ENCODE measurements at places on chromosomes 2 and 18.

- no peak for DNase-seq
These were observed 38.4 kb downstream of the LYPD6B start for GRCh38 chr2:149076863-149077412.

DNA sequence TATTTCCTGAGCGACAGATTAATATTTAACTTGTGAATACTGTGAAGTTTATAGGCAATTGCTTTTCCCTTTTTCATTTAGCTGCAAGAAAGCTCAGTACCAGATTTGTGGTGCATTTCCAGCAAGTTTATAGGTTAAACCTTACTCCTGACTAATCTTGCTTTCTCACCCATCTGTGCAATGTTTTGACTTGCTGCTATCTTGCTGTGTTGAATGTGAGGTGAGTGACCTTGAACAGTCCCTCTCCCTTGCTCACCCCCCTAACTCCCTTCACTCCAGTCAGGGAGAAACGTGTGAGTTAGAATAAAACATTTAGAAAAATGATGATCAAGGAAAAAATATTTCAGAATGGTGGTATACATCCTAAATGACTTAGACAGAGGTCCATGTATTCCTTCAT, 39.8 kb upstream of the PARD3B start:
- no peak for DNase-seq

GRCh38 chr18:990197-990596, 85.5 kb downstream of the ADCYAP1 start:
- no peak for DNase-seq

DNA sequence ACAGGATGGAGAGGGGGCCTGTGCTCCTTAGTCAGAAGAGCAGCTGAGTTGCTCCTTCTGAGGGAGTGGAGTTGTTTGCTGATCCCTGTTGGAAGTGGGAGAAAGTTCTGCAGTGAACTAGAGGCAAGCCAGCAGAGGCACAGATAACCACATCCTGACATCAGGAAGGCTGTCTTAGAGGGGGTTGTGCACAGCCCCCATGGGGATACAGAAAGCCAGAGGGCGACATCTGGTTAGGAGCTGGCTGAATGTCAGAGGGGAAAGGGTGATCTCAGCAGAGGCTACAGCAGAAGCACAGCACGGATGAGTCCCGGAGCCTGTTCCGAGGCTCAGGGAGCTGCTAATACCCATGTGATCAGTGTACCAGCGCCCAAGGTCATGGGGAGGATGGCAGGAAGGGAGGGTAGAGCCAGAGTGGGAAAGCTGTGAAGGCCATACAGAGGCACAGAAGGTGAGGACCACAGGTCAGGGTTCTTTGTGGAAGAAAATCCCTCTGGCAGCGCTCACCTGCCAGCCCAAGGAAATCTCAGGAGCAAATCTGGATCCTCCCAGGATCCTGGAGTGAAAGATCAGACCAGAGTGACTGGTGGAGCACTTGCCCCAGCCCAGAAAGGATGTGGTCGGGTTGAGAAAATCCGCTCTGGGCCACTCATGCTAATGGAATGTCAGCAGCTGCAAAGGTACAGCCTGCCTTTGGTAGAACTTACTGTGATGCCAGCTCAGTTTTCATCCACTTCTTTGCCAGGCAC, 111.8 kb downstream of the STPG4 start:
- peak; percentile 92 for DNase-seq

DNA sequence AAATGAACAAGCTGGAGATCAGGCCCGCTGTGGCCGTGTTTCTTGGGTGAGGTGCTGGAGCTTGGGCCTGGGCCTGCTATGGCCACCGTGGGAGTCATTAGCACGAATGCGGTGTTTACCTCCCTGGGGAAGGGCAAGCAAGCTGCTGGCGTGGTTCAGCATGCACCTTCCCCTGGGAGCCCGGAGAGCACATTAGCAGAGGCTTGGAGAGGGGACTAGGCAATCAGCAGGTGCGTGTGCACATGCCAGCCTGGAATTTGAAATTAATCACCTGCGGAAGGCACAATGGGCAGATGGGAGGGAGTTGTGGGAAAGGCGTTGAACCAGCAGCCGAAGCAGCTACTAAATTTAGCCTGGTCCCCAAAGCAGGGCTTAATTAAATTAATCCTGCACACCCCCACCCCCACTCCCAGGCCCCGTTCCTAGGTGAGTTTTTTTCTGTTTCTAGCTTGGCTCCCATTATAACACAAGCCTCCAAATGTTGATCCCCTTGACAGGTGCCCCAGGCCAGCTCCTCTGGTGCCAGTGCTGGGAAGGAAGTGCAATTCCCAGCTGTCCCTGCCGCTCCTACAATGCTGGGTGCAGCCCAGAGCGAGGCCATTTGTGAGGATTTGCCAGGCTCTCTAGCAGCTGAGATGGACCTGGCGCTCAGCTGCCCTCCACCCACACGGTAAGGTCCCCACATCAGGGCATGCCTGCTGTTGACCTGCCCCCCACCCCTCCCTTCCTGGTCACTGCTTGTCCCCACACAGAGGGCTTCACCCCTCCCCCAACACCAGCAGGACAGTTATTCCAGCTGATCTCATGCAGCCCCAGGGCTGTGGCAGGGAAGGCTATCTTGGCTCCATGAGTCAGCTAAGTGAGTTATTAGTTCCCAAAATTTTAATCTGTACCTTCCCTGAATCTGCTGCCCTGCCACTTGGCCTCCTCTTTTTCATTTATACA, 115.0 kb downstream of the ZBTB7C start:
- no peak for DNase-seq

GRCh38 chr2:9897846-9898245, 53.6 kb upstream of the GRHL1 start:
- DNase-seq = no peak

DNA sequence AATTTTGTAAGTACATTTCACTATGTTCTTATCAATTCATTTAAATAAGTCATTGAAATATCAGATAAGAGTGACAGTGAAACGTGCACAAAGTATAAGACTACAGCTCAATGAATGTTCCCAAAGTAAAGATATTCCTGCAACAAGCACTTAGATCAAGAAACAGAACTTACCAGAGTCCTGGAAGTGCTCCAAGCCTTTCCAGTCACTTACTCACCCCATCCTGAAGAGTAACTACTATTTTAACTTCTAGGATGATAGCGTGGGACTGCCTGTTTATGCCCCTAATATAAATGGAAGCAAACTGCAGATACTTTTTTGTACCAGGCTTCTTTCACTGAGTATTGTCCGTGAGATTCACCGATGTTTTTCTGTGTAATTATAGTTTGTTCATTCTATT, 768.9 kb downstream of the SLC4A3 start:
- no peak for DNase-seq

DNA sequence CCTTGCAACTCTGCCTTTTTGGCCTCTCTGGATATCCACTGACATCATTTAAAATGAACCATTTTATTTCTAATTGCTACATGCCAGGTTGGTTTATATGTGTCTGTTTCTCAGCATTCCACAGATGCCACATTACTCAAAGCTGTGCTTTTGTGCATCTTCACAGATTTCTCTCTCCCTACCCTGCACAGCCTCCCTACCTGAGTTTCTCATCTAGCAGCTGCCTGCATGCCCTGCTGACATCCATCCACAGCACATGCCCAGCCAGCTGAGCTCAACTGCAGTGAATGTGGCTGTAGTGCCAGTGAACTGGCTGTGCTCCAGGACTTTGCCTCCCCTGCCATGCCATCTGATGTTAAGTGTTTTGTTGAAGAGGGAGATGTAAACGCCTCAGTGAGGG, 44.5 kb downstream of the PKP4 start:
- DNase-seq = no peak

DNA sequence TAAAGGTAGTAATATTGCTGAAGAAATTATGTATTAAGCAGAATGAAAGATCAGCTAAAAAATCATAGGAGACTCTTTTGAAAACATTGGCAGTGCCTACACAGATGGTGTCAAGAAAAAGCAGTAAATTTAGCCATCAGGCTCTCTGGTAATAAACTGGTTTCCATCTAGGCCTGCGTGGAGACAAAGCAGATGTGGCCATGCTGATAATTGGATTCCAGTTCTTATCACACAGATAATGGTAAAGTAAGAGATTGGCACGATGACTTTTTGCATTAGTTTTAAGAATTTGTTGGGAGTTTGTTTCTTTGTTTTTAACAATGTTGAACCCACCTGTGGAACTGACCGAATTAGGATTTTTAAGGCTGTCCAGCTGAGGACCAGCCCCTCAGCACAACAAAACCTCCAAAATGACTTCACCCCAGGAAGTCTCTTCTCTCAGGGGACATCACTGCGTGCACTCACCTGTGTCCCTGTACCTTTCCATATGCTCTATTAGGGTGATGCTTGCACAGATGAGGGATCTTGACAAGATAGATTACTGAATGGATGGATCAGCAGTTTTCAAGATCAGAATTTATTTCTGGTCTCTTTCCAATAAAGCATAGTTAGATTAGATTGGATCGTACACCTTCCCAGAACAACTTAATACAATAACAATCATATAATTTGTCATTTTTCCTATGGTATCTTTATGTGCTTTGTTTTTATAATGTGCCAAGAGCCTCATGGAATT, 69.1 kb upstream of the DNAJC10 start:
- no peak for DNase-seq

DNA sequence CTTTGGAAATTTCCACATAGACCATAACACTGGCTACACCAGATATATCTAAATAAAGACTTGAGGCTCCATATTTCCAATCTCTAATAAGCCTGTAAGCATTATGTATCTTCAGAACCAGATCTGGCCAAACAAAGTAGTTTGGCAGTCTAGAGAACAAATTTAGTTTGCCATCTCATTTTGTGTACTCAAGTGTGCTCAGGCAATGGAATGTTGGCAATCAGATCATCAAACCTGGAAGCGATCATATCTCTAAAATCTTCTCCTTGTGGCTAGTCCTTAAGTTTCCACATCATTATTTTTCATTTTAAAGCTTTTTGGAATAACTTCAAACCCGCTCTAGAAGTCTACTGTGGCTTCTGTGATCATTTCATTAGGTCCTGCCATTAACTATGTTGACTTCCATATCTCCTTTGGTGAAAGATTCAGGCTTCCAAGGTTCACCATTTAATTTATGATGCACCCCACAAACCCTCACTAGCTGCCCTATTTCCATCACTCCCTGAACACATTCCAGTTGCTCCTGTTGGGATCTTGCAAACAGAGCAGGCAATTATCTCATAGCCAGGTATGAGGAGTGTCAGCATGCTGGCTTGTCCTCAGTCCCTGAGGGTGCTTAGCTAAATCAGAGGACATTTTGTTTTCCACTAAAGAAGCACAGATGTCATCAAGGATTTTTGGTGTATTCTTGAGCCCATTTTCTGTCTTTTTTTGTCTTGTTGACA, 46.2 kb downstream of the WDR75 start:
- no peak for DNase-seq

GRCh38 chr2:63435070-63435469, 153.2 kb downstream of the WDPCP start:
- peak; percentile 35 for DNase-seq

DNA sequence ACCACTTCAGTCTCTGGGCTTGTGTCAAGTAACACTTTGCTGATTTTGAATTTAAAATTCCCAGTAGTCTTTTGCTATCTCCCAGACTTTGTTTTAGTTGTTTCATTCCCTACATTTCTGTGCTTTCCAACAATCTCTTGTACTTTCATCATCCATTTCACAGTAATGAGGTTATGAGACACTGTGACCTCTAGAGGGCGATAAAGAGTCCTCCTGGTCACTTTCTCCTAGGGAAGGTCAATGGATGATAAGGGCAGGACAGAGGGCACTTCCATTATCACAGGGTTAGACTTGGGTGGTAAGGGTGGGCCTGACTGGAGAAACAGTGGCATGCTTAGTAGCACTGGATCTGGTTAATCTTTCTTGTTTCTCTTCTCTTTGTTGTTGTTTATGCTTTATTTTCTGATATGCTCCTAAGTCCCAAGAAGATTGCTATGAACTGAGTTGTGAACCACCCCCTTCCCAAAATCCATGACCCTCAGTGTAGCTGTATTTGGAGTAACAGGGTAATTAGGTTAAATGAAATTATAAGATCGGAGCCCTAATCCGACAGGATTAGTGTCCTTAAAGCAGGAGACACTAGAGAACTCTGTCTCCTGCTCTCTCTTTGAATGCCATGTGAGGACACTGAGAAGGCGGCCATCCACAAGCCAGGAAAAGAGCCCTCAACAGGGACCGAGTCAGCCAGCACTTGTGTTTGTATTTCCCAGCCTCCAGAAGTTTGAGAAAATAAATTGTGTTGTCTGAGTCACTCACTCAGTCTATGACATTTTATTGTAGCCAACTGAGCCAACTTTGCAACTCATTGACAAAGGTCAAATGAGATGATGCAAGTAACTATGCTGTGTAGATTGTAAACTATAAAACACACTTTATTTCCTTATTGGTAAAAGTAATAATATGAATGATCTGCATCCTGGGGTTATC, 779.2 kb downstream of the CNTNAP5 start:
- peak; percentile 8 for DNase-seq

GRCh38 chr2:43417300-43417699, 178.5 kb downstream of the THADA start:
- no peak for DNase-seq

DNA sequence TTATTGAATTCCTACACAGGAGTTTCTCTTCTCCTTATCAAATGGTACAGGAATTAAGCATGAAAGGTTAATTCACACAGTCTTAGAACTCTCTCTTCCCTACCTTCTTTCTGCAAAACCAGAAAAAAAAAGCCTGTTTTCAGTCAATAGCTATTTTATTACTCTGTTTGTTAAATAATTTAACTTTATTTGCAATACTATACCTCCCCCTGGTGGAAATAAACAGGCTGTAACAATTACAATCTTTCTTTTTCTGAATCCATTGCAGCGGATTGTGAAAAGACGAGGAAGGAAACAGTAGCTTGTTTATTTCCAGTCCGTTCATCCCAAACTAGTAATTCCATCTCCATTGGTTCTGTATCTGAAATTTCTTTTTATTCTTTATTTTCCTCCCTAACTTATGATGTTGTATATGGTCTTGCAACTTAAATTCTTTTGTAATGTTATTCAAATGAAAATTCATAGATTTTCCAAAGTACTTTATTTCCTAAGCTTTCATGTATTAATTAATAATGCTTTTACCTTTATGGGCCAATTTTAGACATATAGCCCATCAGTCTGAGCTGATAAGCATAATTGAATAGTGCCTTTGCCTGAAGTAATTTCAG, 165.2 kb downstream of the SH3BP4 start:
- DNase-seq = peak; percentile 61

GRCh38 chr2:222298001-222298310, 842 bp downstream of the PAX3 start:
- no peak for DNase-seq

GRCh38 chr18:2919600-2919999, 72.8 kb downstream of the EMILIN2 start:
- DNase-seq = no peak

DNA sequence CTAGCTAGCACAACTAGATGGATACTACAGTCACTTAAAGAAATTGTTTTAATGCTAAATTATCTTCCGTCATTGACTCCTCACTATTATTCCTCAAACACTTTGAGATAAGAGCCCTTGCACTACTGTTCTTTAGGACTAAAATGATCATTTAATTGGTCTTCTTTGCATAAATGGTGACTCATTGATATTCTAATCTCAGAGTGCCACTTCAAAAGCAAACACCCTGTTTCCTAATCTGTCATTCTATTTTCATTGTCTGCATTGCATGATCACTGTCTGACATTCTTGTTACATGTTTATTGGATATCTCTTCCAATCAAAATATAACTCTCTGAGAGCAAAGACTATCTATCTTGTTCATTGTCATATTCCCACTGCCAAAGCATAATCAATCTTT, 313.9 kb downstream of the EXOC6B start:
- no peak for DNase-seq
